ENCODE measurements at places on chromosomes 3 and 15. TPM values are rescaled to one million over a fixed set of nuclear protein-coding genes. Genes with fewer than 3 reads are reported as not detected.

DNA sequence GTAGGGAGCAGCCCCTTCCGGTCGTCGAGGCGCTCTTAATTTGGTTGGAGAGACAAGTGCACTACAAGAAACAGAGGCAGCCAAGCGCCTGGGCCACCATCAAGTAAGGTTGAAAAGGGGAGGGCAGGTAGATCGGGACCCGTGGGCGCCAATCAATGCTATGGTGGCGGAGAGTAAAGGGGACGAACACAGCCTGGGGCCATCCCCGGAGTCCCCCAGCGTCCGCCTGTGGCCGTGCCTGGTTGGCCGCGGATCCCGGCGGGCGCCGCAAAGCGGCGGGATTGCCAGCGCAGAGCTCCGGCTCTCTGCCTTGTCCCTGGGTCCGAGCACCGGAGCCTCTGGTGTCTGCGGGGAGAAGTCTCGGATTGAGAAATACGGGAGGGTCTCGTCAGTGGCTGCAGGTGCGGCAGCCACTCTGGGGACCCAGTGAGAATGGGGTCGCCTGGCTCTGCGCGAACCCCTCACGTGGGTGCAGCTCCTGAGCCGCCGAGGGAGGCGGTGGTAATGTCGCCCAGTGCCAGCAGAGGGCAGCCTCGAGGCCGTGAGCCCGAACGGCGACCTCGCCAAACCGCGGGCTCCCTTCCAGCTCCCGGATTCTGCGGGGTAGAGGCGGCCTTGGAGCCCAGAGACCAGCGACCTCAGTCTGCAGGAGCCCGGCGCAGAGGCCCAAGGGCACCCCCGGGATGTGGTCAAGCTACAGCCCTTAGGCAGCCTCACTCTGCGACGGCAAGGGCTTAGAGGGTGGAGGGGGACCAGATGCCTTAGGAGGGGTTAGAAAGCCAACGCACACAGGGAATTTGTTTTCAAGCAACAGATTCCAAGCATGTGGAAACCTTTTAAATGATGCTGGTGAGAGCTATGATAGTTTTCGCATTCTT is 10.8 kb downstream of the FOXL2 start:
- H3K36me3 ChIP-seq, result no peaks in the 10 kb centered on the region
- peaks cover 44% of the 10 kb centered on the region for H3K4me1 ChIP-seq
- no peaks in the 10 kb centered on the region for H3K27me3 ChIP-seq
- peak; percentile 67 for DNase-seq

GRCh38 chr3:188951734-188952133 is 220.0 kb upstream of the TPRG1 start:
- peaks cover 40% of the 10 kb centered on the region for H3K4me1 ChIP-seq
- H3K27me3 ChIP-seq, result no peaks in the 10 kb centered on the region

DNA sequence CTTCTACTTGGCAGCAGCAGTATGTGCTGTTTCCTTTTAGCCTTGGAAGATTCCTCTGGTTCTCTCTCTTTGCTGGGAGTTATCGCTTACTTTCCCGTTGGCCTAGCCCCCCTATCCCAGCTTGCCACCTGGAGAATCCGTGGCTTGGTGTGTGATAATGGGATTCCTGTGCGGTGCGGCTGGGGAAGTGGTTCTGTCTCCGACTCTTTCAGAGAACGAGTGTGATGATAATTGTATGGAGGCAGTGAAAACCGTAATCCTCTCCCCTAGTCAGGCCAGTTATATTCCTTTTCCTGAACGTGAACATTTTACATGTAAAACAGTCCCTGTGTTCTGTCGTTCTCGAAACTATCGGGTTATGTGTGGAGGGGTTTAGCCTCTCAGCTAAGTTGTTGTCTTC is 300.1 kb upstream of the C2CD4B start:
- DNase-seq, result no peak
- no peaks in the 10 kb centered on the region for H3K4me1 ChIP-seq
- H3K27me3 ChIP-seq, result no peaks in the 10 kb centered on the region
- H3K27ac ChIP-seq, result no peak overlapping the region
- H3K4me3 ChIP-seq, result no peak overlapping the region
- no peaks in the 10 kb centered on the region for H3K36me3 ChIP-seq

DNA sequence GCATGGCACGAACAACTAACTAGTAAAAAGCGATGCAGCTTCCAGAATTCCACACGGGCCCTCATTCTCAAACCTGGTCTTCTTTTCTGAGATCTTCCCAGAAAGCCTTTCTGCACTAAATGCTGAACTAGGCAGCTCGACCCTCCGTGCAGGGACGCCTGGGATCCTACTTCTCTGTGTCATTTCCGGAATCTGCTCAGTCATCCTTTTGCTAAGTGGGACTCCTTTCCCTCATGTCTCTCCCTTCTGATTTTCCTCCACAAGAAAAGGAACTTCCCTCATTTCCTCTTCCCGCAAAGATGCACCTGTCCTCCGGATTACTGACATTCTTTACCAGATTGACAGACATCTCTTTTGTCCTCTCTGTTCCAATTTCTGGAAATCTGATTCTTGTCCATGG is 9.2 kb upstream of the HES1 start:
- peaks cover 6% of the 10 kb centered on the region for H3K4me1 ChIP-seq
- H3K27ac ChIP-seq, result no peak overlapping the region
- no peak for DNase-seq
- no peaks in the 10 kb centered on the region for H3K27me3 ChIP-seq
- H3K36me3 ChIP-seq, result no peaks in the 10 kb centered on the region

DNA sequence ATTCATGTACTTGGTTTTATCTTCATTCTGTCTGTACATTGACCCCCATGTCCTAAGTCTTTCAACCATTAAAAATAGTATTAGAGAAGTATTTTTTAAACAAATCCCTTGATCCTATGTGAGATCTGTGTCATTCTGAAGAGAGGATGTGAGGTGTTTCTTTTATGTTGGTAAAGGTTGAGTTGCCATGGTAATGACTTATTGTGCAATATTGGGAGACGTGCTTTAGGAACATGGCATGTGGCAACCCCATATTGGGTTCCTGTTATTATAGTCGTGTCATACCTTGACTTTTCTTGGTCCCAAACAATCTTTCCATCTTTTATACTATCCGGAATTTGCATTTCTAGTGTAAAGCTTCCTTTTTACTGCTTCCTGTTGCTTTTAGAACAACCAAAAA is 203.1 kb downstream of the KCNAB1 start:
- H3K27me3 ChIP-seq, result no peaks in the 10 kb centered on the region
- H3K36me3 ChIP-seq, result no peaks in the 10 kb centered on the region
- no peak overlapping the region for H3K27ac ChIP-seq
- no peak overlapping the region for H3K4me3 ChIP-seq
- DNase-seq, result no peak

DNA sequence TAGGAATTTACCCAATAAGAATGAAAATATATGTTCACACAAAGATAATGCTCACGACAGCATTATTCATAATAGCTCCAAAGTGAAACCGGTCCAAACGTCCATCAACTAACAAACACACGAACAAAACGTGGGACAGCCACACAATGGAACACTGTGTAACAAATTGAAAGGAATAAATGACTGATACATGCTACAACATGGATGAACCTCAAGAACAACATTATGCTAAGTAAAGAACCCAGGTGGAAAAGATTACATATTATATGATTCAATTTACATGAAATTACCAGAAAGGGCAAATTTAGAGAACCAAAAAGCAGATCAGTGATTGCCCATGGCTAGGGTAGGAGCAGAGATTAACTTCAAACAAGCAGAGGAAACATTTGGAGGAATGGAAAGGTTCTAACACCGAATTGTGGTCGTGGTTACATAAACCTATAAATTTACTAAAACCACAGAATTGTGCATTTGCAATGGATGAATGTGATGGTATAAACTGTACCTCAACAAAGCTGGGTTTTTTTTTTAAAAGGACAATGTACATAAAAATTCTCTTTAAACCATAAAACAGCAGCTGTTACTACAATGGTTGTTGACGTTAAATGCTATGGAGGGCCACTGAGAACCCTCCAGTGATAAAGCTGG is 76.3 kb downstream of the XXYLT1 start:
- H3K27me3 ChIP-seq, result no peaks in the 10 kb centered on the region
- H3K4me1 ChIP-seq, result no peaks in the 10 kb centered on the region

DNA sequence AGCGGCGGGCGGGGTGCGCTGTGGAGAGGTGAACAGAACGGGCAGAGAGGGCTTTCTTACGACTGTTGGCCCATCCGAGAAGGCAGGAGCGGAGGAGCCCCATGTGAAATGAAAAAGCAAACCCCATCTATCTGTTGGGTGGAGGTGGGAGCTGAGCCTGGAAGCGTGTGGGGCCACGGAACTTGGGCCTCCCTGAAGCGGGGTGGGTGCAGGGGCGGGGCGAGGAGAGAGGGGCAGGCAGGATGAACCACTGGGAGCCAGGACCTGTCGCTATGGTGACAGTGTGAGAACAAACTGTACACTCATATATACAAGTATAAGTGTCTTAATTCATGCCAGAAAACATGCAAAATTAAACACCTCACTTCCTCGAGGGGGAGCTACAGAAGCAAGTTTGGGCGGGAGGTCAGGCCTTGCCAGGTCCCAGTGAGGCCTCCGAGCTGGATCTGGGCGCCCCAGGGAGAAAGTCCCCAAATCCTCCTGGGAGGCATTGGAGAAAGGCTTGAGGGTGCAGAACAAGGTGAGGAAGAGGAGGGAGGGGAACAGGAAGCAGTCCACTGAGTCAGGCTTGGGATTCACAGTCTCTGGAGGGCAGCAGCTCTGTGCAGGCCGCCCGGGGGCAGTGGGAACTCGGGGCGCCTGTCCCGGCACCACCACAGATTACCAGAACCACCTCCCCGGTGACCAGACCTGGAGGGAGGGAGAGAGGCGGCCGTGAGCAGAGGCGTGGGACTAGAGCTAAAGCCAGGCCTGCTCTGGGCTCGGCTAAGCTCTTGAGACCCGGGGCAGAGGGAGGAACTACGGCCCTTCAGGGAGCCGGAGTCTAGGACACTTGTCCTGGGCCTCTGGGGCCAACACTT is 34.8 kb downstream of the RBPMS2 start:
- no peak overlapping the region for H3K4me3 ChIP-seq
- no peaks in the 10 kb centered on the region for H3K36me3 ChIP-seq
- peak; percentile 65 for DNase-seq
- H3K4me1 ChIP-seq, result peaks cover 10% of the 10 kb centered on the region
- H3K27me3 ChIP-seq, result no peaks in the 10 kb centered on the region

- H3K4me1 ChIP-seq, result no peaks in the 10 kb centered on the region
- no peak for DNase-seq
- no peak overlapping the region for H3K4me3 ChIP-seq
- H3K27ac ChIP-seq, result no peak overlapping the region
- no peaks in the 10 kb centered on the region for H3K27me3 ChIP-seq
- no peaks in the 10 kb centered on the region for H3K36me3 ChIP-seq
Measured at GRCh38 chr15:53295574-53295973, 463.9 kb downstream of the WDR72 start.

GRCh38 chr3:30667280-30667651 is 60.9 kb downstream of the TGFBR2 start:
- no peaks in the 10 kb centered on the region for H3K27me3 ChIP-seq
- DNase-seq, result no peak
- H3K4me3 ChIP-seq, result no peak overlapping the region
- peaks cover 64% of the 10 kb centered on the region for H3K4me1 ChIP-seq

GRCh38 chr3:127124120-127124519 is 68.8 kb upstream of the PRR23E start:
- no peaks in the 10 kb centered on the region for H3K36me3 ChIP-seq
- no peaks in the 10 kb centered on the region for H3K27me3 ChIP-seq
- no peak for DNase-seq
- H3K27ac ChIP-seq, result no peak overlapping the region

- no peak for DNase-seq
- no peaks in the 10 kb centered on the region for H3K36me3 ChIP-seq
- no peaks in the 10 kb centered on the region for H3K4me1 ChIP-seq
- no peaks in the 10 kb centered on the region for H3K27me3 ChIP-seq
- no peak overlapping the region for H3K27ac ChIP-seq
- H3K4me3 ChIP-seq, result no peak overlapping the region
Measured at GRCh38 chr15:34628577-34629152, 45.2 kb upstream of the GOLGA8B start.

GRCh38 chr3:184574515-184575417 is 13.2 kb downstream of the EPHB3 start:
- no peak overlapping the region for H3K27ac ChIP-seq
- peaks cover 2% of the 10 kb centered on the region for H3K4me1 ChIP-seq
- peaks cover 20% of the 10 kb centered on the region for H3K36me3 ChIP-seq
- no peaks in the 10 kb centered on the region for H3K27me3 ChIP-seq
- no peak overlapping the region for H3K4me3 ChIP-seq
- no peak for DNase-seq

DNA sequence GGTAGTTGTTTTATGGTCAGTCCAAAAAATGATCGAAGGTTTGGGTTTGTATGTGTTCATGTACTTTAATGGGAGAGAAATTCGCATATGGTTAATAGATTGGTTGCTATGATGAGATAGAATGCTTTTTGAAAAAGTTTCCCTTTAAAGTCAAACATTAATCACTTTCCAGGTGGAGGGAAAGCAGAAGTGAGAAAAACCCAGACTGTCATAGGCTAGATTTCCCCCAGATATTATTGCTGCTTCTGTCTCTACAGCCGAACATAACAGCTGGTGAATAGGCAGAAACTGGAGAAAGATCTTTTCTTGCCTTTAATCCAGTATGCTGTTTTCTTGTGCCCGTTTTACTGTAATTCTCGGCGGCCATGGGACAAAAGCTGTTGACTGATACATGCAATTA is 287.6 kb downstream of the SOX2 start:
- no peak overlapping the region for H3K27ac ChIP-seq
- no peaks in the 10 kb centered on the region for H3K36me3 ChIP-seq

DNA sequence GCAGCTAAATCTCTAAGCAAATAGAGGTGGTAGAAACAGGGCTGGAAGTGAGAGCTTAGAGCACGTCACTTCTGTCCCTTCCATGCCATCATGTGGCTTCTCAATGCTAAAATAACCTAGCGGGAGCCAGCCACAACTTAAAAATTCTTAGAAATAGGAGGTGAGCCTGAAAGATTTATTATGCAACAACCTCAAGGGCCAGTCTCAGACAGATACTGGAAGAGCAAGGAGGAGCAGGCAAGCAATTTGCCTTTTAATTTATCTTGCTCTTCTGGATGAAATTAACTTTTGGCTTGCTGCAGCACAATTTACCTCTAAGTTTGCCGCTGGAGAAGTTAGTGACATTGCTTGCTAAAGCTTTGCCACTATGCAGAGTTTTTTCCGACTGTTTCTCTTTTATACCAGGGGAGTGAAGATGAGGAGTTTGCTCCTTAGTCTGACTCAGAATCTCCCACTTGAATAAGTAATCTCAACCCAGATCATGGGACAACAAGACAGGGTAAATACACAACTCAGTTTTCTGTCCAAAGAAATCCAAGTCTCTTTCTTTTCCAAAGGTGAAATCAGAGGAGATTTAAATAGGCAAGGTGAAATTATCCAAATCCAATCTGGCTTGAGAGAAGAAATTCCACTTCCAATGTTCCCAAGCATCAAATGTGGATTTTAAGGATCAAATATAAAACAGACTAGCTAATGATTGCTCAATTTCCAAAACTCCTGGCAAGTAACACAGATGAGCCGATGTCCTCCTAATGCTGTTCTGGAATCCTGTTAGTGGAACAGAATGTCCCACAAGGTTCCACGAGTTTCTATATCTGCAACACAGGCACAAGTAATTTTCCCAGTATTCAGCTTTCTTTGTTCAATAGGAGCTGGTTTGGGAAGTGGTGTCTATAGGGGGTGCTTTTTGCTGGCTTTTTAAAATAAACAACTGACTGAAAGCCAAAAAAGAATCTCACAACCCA is 329.4 kb upstream of the RORA start:
- H3K4me1 ChIP-seq, result no peaks in the 10 kb centered on the region
- no peaks in the 10 kb centered on the region for H3K36me3 ChIP-seq
- no peak for DNase-seq

Gene GASK1A
- total RNA-seq, result 7.7 TPM

Gene ROPN1
- total RNA-seq, result not detected

Gene WDR93
- total RNA-seq, result 7.2 TPM

Gene GABRG3
- not detected for total RNA-seq

Gene NPTN
- total RNA-seq, result 70.2 TPM

Gene CHST14
- total RNA-seq, result 17.8 TPM

Gene TTLL13
- 0.39 TPM for total RNA-seq

Gene CCR8
- not detected for total RNA-seq

Gene GRK7
- not detected for total RNA-seq
